ENCODE measurements at places on chromosomes 5 and 9.

- DNase-seq: no peak
Observed at GRCh38 chr5:1894243-1894642, 11.5 kb upstream of the IRX4 start.

DNA sequence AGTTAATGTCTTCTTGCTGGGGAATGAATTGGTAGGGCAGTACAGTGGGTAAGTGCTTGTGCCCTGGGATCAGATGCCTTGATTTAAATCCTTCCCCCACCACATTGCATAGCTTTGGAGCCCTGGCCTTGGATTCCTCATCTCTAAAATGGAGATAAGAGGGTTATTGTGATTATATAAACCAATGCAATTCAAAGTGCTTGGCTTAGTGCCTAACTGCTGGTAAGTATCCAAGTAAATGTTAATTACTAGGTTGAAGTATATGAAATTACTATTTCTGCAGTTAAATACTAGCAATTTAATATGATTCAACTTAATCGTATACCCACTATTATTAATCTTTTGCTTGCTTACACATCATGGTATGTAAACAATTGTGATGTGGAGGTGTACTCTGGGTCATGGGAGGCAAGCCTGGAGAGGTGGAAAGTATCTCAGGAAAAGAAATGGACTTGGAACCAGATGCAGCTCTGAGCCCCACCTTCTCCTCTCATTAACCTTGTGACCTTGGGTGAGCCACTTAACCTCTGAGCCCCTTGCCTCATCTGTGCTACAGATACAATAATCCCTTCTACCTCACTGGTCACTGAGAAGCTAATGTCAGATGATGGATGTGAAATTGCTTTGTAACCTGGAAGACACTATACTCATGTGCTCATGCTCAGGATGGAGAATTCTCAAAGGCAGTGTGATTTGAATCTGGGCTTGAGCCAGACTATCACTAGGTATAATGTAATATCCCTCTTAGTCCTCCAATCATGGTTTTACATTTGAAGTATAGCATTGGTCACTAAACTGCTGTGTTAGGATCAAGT is 23.8 kb downstream of the NEUROG1 start:
- DNase-seq: no peak

GRCh38 chr9:14441976-14442651 is 128.2 kb upstream of the NFIB start:
- DNase-seq: no peak

- no peak for DNase-seq
Observed at GRCh38 chr5:170546282-170546681, 42.5 kb downstream of the KCNIP1 start.

DNA sequence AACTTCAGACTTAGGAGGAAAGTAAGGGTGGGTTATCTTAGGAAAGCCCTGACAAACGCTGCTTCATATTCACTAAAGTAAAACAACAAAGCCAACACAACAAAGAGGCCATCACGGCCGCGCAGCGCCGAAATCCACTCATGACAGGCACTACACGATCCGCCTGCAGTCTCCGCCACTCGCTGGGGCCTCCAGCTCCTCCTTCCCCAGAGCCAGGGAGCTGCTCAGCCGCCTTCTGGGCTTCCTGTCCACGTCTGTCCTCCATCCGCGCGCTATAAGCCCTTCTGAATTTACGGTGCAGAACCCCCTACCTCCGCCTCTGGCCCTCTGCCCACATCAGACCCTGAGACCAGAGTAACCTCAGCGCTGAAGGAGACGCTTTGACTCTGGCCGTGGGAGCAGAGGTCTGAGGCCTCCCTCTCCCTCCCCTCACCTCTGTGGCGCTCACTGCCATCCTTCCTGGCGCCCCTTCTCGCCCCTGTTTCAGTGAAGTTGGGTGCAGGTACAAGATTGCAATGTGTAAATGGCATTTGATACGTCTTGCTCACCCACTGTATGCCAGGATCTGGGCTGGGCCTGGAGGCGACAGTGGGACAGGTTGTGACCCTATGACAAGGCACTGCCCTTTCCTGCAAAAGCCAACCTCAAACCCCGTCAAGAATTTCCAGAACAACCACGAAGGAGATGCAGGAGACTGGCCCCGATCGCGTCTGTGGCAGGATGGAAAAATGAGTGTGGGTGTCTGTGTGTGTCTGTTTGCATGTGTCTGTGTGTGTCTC is 74.9 kb upstream of the PHYKPL start:
- DNase-seq: no peak

DNA sequence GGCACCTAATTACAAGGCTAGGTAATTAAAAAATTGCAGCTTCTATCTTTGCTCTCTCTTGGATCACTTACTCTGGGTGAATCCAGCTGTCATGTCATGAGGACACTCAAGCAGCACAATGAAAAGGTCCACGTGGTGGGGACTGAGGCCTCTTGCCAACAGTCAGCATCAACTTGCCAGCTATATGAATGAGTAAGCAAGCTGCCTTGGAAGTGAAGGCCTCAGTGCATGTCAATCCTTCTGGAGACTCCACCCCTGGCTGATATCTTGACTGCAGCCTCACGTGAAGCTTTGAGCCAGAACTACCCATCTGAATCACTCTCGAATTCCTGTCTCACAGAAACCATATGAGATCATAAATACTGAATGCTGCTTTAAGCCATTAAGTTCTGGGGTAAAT is 140.5 kb downstream of the SNX18 start:
- DNase-seq: no peak

- no peak for DNase-seq
Observed at GRCh38 chr9:76433836-76434235, 25.1 kb upstream of the GCNT1 start.

DNA sequence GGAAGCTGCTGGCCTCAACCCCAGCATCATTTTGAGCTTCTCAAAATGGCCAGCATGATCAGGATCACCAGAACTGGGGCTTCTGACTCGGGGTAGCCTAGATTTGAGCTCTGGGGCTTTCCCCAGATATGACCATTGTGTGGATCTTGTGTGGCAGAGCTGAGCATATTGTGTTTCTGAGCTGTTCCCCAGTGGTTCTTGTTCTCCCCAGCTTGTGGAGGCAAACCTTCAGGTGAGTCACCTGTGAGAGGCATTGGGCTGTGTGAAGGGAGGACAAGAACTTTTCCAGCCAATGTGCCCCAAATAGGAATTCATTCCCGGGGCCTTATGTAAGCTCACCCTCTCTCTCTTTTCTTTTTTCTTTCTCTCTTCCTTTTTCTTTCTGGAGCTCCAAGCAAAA is 80.7 kb upstream of the PITX1 start:
- no peak for DNase-seq
